ENCODE measurements at places on chromosomes 16 and 17. TPM values are rescaled to one million over a fixed set of nuclear protein-coding genes. Genes with fewer than 3 reads are reported as not detected.

DNA sequence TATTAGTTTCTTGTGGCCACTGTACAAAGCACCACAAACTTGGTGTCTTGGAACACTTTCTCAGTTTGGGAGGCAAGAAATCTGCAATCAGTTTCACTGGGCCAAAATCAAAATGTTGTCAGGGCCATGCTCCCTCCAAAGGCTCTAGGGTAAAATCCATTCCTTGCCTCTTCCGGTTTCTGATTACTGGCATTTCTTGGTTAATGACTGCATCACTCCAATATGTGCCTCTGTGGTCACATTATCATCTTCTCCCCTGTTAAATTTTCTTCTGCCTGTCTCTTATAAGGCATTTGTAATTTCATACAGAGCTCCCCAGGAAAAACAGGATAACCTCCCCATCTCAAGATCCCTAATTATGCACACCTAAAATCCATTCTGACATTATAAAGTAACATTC, 34.8 kb downstream of the ZNF287 start:
- DNase-seq, result no peak

- DNase-seq, result no peak
These were observed 74.3 kb downstream of the DYNLRB2 start for GRCh38 chr16:80614908-80615671.

- no peak for DNase-seq
These were observed 58.8 kb downstream of the CDH13 start for GRCh38 chr16:82685526-82685925.

GRCh38 chr17:79670537-79671084, 59.8 kb upstream of the RBFOX3 start:
- DNase-seq, result no peak

GRCh38 chr16:89119166-89119621, 25.5 kb downstream of the ACSF3 start:
- peak; percentile 27 for DNase-seq

Gene TMC8
- total RNA-seq, result 1.5 TPM

GRCh38 chr16:50842589-50842988, 100.7 kb downstream of the CYLD start:
- DNase-seq, result no peak

Gene OSGIN1
- total RNA-seq, result 4.7 TPM

GRCh38 chr16:82753821-82754220, 127.1 kb downstream of the CDH13 start:
- no peak for DNase-seq

- DNase-seq, result no peak
These were observed 9.4 kb upstream of the MYL4 start for GRCh38 chr17:47199627-47200324.

- no peak for DNase-seq
These were observed 41.5 kb upstream of the MYOCD start for GRCh38 chr17:12624211-12624610.
